Foreskin melanocyte (primary cell): ENCODE measurements at places on chromosomes 7 and 10.
A peak's percentile ranks its signal among the peaks of the same experiment; 100 is the strongest.

GRCh38 chr7:24024276-24025068 lies 259.5 kb upstream of the NPY start:
- peak; percentile 78 for DNase-seq

DNA sequence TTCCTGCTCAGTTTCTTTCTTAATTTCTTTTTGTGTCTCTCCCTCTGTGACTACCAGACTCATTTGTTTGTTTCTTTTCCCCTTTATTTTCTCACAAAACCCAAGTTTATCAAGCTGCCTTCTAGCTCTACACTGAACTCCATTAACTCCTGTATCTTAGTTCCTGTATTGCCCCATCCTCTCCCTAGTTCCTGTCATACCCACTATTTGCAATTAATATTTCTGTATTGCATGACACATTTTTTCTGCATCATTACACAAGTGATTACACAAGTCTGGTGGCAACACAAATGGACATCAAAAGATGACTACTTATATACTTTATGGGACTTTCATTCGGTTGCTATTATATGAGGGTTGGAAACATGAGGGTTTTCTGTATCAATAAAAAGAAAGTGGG lies 26.9 kb upstream of the OR9A4 start:
- no peak for DNase-seq

- DNase-seq, result peak; percentile 15
Measured at GRCh38 chr7:15515252-15515651, 46.6 kb downstream of the AGMO start.

DNA sequence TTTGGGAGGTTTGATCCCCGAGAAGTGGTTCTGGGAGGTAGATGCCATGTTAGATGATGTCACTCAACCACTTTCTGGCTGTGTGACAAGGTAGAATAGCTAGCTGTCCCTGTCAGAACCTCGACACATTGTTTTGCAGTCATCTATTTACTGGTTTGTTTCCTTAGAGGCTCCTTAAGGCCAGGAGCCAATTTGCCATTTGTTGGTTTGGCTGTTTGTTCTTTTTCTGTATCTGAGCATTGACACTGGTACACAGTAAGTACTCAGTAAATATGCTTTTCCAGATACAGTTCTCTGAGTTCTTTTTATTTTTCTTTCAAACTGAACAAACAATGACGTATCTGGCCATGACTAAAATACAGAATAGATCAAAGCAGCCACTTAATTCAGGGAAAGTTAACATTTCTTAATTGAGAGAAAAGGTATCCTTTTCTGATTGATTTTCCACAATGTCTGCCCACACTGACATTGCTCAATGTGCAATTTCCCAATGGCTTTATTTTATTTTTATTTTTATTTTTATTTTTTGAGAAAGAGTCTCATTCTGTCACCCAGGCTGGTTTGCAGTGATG lies 121.6 kb downstream of the SPAG6 start:
- DNase-seq, result no peak

DNA sequence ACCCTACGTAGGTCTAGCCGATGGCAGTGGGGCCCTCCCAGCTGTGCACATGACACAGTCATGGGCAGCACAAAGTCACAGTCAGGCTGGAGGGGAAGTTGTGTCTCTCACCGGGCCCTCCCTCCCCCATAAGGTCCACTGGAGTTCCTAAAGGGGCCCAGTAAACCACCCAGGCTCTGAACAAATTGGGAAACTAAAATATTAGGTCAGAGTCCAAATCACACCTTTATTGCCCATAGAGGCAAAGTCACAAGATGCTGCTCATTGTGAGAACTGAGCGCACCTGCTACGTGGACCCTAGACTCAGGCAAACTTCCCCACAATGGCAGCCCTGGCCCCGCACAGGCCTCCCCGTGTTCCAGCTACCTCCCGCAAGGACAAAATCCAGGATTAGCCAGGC lies 45.2 kb upstream of the SH2B2 start:
- DNase-seq, result no peak

GRCh38 chr7:137316648-137317353 lies 26.7 kb downstream of the PTN start:
- no peak for DNase-seq
